Fibroblast of skin of scalp (primary cell): ENCODE measurements at places on chromosomes 3 and 15.
A peak's percentile ranks its signal among the peaks of the same experiment; 100 is the strongest.

GRCh38 chr15:29811691-29812383 is 10.4 kb downstream of the TJP1 start:
- no peak for DNase-seq

DNA sequence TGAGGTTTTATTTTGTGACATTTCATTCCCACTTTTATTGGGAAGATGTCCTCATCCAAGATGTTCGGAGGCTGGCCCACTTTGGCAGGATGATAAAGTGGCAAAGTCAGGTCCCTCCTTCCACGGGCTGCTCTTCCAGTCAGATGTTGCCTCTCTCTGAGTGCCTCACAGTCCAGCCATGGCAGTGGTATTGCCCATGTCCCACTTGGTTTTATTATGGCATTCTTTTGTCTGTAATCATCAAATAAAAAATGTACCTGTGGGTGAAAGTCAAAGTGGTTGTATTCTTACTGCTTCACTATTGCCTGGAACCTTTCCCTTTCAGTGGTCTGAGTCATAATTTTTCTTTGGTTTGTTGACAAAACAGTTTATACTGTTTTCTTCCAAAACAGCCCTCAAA is 20.2 kb downstream of the ARNT2 start:
- DNase-seq, result no peak

GRCh38 chr3:128447561-128448013 is 19.1 kb downstream of the DNAJB8 start:
- DNase-seq, result no peak

DNA sequence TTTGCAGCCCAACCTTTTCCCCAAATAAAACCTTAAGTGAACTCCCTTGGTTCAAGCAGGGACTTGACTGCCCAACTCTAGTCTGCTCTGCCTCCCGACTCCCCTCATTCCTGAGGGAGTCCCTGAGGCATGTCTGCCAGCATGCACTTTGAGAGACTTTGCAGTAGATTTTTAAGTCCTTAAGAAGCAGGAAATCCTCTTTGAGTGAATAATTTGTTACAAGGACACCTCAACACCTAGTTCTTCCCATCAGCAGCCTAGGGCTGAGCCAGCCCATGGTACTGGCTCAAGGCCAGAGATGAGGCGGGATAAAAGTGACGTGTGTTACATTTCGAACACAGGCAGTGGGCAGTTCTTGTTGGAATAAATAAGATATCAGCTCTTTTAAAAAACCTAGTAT is 204.3 kb upstream of the SLC2A2 start:
- no peak for DNase-seq

GRCh38 chr3:152915695-152916094 is 80.8 kb downstream of the P2RY1 start:
- DNase-seq, result no peak

- no peak for DNase-seq
Observed at GRCh38 chr3:197507081-197507480, 48.7 kb downstream of the BDH1 start.

DNA sequence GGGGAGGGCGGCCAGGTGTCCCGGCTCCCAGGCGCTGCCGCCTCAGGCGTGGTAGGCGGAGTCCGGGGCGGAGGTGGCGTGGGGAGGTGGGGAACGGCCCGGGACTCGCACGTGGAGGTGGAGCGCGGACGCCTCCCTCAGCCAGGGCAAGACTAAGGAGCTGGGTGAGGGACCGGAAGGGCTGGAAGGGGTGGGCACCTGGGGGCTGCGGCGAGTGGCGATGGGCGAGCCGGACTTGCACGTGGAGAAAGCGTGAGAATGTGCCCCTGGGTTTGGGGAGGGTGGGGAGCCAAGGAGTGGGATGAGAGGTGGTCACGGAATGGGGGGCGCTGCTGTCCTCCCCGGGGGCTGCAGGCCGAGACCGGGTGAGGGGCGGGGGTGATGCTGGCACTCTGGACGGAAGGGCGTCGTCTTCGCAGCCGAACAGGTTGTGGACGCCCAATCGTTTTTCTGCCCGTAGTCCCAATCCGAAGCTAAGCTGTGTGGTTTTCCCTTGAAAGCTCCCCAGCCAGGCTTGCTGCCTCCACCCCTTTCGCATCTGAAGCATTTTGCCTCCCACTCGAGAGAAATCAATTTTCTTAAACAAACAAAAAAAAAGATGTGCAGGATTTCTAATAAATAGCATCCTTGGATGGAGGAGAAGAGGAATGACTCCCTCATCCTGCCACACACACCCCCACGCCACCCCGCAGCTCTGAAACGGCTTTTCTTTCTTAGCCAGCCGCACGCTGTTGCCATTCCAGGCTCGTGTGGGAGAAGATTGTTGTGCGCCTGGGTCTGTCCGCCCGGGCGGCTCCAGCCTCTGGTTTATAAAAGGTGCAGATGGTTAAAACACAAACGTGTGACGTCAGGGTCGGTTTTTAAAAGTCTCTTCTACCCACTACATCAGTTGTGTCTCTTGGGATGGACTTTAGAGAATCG is 62.5 kb upstream of the ANKRD28 start:
- DNase-seq, result peak; percentile 35

GRCh38 chr15:41336549-41336948 is 3.9 kb downstream of the NUSAP1 start:
- no peak for DNase-seq

DNA sequence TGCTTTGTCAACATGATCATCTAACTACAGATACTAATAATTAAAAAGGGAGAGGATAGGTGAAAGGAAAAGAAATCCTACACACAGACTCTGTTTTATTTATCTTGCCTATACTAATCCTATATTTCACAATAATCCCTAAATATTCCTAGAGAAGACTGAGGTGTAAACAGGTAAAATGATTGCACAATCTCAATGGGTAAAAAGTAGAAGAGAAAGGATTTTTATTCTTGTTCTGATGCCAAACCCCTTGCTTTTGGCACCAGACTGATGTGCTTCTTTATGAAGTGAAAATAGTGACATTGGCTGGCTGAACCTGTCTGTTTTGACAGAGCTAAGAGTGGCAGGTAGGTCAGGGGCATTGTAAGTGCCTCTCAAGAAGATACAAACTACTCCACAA is 101.9 kb upstream of the ZPLD1 start:
- no peak for DNase-seq

DNA sequence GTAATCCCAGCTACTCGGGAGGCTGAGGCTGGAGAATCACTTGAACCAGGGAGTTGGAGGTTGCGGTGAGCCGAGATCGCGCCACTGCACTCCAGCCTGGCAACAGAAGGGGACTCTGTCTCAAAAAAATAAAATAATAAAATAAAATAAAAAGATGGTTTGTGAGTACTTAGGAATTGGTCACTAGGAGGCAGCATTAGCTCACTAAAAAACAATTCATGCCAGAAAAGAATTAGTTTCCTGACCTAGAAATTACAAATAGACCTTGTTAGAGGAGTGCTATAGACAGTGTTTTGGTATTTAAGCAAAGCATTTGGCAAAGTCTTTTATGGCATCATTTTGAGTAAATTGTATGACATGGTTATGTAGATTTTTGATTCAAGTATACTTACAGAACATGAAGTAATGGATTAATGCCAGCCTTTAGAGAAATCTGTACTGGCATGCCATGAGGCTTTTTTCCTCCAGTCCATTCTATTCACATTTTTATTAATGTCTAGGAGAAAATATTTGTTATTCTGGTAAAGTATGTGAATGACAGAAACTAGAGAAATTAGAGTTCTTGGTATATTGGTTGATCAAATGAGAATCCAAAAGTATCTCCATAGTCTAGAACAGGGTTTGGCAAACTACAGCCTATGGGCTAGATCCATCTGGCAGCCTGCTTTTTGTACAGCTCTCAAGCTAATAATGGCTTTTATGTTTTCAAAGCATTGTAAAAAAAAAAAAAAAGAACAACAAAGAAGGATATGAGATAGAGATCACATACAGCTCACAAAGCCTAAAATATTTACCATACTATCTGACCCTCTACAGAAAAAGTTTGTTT is 81.6 kb downstream of the LRRC49 start:
- DNase-seq, result peak; percentile 76

DNA sequence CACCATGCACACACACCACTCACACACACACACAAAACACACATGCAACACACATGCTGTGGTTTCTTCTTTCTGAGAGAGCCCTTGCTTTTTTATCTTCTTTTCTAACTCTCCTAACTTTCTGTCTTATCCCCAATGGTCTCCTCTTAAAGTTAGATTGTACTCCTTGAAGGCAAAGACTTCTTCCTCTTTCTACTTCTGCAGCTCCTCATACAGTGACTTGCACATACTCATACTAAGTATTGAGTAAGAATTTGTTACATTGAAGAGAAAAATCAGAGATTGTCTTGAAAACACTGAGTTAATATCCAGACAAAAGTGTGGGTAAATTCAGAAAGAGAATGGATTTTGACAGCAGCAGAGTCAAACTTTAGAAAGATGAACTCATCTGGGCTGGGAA is 64.4 kb downstream of the GTPBP8 start:
- DNase-seq, result no peak

DNA sequence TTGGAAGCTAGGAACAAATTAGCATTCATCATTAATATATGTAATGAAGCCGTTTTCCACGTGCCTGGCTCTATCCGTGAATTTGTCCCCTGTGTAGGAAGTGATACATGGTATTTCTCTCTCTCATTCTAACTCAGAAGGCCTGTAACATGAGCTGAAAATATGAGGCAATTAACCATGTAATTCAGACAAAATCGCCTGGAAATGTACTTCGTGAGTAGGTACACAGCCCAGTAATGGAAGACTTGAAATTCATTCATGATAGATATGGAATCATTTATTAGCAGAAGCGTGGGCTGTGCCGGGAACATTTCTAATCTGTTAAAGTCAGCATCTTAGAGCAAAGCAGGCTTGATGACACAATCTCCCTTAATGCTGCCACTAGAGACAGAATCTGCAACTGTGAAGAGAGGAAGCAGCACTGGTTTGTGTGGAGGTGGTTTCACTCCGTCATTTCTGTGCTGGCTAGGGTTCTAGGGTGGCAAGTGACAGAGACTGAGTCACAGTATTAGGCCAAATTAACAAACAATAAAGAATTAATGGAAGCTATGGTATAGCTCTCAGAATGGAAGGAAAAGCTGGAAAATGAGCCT is 225.0 kb upstream of the PROK2 start:
- DNase-seq, result peak; percentile 11

DNA sequence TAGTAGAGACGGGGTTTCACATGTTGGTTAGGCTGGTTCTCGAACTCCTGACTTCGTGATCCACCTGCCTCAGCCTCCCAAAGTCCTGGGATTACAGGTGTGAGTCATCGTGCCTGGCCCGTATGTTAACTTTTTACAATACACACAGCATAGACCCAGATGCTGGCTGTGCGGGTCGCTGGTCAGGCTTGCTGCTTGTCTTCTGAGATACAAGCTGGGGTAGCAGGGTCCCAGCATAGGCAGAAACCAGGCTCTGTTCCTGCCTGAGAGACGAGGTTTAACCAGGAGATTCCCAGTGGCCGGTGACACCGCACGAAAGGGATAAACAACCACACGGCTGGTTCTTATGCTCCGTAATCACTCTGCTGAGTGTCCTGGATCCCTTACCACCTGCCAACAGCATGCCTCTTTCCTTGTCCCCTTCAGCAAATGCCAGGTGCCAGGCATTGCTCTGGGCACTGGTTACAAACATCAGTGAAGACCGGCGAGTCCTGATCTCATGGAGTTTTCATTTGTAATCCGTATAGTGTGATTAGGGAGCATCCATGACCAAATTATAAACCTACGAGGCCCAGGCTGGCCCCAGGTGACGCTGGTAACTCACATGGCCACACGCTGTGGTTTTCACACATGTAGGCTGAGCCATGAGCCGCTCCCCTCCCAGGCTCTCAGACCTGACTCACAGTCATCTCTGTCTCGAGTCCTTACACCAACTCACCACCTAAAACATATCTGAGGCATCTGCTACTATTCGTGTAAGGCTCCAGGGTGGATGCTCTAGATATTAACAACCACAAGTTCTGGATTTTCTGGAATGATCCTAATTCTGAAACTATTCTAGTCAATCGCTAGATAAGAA is 125.7 kb downstream of the PDZRN3 start:
- peak; percentile 46 for DNase-seq

- no peak for DNase-seq
Observed at GRCh38 chr3:16252243-16252978, 12.3 kb downstream of the DPH3 start.

- no peak for DNase-seq
Observed at GRCh38 chr3:171455603-171456550, 4.3 kb downstream of the TNIK start.

DNA sequence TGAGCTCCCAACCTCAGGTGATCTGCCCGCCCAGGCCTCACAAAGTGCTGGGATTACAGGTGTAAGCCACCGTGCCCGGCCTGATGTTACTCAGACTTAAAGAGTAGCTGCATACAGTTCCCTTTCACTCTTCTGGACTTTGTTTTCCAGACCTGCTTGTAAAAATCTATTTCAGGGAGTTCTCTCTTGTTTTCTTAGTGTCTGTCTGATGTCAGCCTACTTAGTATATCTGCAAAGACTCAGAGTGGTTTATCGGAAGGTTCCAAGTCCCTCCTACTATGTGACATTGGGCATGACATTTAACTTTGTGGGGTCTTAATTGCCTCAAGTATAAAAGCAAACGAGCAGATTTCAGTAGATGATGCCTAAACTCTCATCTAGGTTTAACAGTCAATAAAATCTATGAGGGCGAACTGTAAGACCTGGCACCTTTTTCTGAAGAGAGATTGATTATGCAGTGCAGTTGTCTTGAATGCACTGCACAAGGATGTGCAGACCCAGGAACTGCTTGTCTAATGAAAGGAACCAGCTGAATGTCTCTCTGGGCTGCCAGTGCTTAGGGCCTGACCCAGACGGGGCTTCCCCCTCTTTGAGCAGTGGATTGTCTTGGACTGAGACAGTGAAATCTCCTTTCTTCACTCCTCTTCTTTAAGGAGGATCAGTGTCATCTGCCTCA is 301.4 kb downstream of the PTPRG start:
- DNase-seq, result no peak

GRCh38 chr3:179082416-179082815 is 10.8 kb upstream of the ZMAT3 start:
- no peak for DNase-seq

DNA sequence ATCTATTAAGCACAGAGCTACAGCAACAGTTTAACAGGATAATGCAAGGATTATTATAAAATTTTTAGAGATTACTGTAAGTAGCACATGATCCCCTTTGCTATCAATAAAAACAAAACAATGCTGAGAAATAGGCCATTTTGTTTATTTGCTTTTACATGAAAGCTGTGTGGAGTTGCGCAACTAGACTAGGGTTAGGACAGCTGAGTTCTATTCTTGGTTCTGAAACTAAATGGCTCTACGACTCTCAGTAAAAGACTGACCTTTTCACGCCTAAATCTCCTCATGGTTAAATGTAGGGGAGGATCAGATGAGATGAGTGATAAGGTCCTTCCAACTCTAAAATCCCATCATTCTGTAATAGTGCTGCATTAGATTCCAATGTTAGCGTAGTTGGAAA is 25.0 kb downstream of the KCNMB2 start:
- no peak for DNase-seq

- no peak for DNase-seq
Observed at GRCh38 chr3:177528306-177529070, 331.2 kb upstream of the TBL1XR1 start.

- DNase-seq, result no peak
Observed at GRCh38 chr15:73688455-73688854, 4.3 kb downstream of the CD276 start.

DNA sequence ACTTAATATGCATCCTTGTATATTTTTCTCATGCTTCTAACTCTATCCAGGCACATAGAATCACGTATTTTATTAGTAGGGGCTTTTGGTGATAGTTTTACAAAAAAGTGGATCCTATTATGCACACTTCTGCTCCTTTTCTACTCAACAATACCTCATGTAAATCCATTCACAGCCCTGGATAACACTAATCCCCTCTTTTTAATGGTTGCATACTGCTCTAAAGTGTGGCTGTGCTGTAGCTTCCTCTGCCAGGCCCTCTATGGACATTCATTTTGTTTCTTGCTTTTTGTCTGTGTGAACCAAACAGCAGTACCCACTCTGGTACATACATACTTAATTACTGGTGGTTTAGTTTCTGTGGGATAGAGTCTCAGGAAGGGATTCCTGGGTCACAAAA is 51.3 kb upstream of the SCAANT1 start:
- DNase-seq, result no peak
